ENCODE measurements at places on chromosomes 7 and 10.

GRCh38 chr10:123759501-123760031 is 93.4 kb downstream of the GPR26 start:
- H3K36me3 ChIP-seq = no peaks in the 10 kb centered on the region
- H3K4me3 ChIP-seq = no peak overlapping the region
- H3K4me1 ChIP-seq = peaks cover 9% of the 10 kb centered on the region
- H3K27me3 ChIP-seq = no peaks in the 10 kb centered on the region
- no peak for DNase-seq

DNA sequence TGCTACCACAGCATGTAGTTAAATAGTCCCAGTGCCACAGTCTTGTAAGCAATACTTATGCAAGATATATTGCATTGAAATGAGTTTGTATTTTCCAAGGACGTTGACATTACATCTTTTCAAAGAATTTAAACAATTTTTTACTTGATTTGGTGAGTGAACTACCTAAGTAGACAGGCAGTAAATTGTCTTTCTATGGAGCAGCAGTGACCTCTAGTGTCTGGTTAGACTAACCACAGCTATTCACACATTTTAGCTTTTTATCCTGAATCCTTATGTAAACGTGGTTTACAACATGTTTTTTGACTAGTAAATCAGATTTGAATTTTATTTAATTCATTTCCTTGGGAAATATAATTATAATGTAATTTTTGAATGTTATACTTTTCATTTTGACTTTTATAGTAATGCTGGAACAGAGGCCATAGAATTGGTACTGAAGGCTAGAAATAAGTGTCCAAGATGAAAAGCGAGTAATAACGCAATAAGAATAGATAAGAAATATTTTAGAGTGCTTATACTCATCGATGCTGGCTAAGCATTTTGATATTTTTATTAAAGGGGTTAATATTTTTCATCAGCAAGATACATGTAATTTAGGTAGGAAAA is 5.6 kb downstream of the LRRTM3 start:
- peaks cover 5% of the 10 kb centered on the region for H3K27me3 ChIP-seq
- H3K4me3 ChIP-seq = no peak overlapping the region
- peak; percentile 60 for DNase-seq
- H3K27ac ChIP-seq = no peak overlapping the region
- H3K36me3 ChIP-seq = no peaks in the 10 kb centered on the region

DNA sequence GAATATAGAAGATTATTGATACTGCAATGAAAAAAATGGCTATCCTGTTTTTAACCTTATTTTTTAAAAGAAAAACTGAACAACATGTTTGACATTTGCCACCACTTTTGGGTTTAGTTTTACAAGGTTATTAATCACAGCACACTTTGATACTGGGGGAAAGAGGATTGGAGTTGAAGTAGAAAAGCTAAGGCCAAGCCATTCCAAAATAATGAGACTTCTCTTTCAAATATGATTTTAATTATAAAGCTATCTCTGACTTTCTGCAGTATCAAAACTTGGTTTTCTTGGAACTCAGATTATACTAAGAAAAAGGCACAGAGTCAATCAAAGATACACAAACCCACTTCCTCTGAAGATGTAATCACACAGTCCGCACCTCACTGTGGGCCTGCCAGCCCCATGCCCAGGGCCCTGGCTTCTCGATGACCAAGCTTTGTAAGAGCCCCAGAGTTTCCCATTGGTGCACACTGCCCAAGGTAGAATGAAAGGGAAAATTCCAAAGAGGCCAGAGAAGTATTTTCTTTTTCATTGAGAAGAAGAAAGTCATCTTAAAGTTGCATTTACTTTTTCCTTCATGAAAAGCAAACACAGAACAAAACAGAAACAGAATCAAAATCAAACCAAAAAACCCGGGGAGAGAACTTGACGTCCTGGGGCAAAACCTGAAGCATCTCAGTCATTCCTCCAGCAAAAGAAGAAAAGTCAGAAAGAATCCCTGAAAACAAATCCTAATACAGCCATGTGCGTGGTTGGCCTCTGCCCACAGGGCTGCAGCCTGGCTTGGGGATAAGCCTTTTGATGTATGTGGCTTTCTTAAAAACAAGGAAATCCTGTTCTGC is 187.7 kb upstream of the KLF6 start:
- no peak overlapping the region for H3K4me3 ChIP-seq
- no peak for DNase-seq
- H3K27ac ChIP-seq = no peak overlapping the region
- no peaks in the 10 kb centered on the region for H3K27me3 ChIP-seq
- no peaks in the 10 kb centered on the region for H3K36me3 ChIP-seq

DNA sequence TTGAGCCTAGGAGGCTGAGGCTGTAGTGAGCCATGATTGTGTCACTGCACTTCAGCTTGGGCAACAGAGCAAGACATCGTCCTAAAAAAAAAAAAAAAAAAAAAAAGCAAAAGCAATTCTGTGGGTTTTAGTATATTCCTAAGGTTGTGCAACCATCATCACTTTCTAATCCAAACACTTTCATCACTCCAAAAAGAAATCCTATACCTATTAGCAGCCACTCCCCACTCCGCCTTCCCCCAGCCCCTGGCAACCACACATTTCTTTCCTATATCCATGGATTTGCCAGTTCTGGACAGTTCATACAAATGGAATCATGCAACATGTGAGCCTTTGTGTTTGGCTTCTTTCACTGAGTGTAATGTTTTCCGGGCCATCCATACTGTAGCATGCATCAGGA is 20.4 kb downstream of the ZAN start:
- H3K36me3 ChIP-seq = no peaks in the 10 kb centered on the region
- no peak for DNase-seq
- no peak overlapping the region for H3K4me3 ChIP-seq
- H3K27ac ChIP-seq = no peak overlapping the region

- H3K4me3 ChIP-seq = no peak overlapping the region
- H3K27ac ChIP-seq = no peak overlapping the region
- H3K27me3 ChIP-seq = no peaks in the 10 kb centered on the region
These were observed 1.0 kb downstream of the BUD31 start for GRCh38 chr7:99409806-99410205.

- no peak overlapping the region for H3K4me3 ChIP-seq
- no peaks in the 10 kb centered on the region for H3K36me3 ChIP-seq
- H3K4me1 ChIP-seq = no peaks in the 10 kb centered on the region
- H3K27ac ChIP-seq = no peak overlapping the region
- H3K27me3 ChIP-seq = no peaks in the 10 kb centered on the region
- DNase-seq = no peak
These were observed 10.1 kb upstream of the OPN4 start for GRCh38 chr10:86644152-86644793.

DNA sequence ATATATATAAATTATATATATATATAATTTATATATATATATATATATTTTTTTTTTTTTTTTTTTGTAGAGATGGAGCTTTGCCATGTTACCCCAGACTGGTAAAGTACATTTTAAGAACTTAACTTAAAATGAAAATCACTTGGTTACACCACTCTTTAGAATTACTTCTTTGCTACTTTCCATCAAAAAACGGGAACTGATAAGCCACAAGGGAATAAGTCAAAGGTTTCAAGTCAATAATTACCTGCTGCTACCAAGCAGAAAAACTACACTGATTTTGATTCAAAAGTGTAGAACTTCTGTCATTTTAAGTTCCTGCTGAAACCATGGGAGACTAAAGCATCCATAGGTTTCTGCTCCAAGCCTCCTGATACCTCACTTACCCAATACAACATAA is 12.2 kb downstream of the PPA1 start:
- no peak overlapping the region for H3K27ac ChIP-seq
- H3K27me3 ChIP-seq = no peaks in the 10 kb centered on the region
- H3K4me1 ChIP-seq = no peaks in the 10 kb centered on the region
- no peaks in the 10 kb centered on the region for H3K36me3 ChIP-seq

GRCh38 chr7:113371416-113372043 is 253.2 kb upstream of the SMIM30 start:
- H3K4me1 ChIP-seq = no peaks in the 10 kb centered on the region
- no peaks in the 10 kb centered on the region for H3K36me3 ChIP-seq

DNA sequence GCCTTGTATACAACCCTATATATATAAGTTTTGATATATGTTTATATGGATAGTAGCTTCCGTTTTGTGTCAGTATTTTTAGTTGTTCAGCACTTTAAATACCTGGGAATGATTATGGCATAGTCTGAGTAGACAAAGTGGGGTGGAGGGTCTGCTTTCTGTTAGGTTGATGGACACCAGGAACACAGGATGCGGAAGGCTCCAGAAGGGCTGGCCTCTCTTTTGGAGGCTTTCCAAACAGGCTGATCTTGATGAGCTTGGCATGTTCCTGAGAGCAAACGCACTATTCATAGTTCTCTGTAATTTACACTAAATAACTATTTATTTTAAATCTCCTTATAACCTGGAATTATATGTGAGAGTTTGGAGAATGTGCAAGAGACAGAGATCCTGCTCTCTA is 12.7 kb downstream of the AKR1E2 start:
- no peak for DNase-seq
- no peaks in the 10 kb centered on the region for H3K27me3 ChIP-seq
- no peaks in the 10 kb centered on the region for H3K36me3 ChIP-seq
- H3K4me1 ChIP-seq = no peaks in the 10 kb centered on the region

DNA sequence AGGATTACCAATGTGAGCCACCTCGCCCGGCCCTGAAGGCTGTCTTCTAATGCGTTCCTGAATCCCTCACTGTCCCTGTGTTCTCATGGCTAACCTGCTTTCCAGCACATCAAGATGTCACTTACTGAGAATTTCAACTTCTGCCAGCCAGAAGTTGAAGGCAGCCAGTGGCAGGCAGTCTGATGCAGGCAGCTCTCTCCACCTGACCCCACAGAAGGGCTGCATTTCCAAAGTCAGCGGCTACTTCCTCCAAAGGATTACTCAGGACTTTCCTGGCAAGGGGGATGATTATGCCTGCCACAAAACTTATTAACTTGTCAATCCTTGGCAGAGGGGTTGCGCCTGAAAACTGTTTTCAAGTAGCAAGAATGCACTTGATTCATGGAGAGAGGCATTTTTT is 1219.4 kb downstream of the TYW1 start:
- H3K4me3 ChIP-seq = no peak overlapping the region
- H3K36me3 ChIP-seq = no peaks in the 10 kb centered on the region

DNA sequence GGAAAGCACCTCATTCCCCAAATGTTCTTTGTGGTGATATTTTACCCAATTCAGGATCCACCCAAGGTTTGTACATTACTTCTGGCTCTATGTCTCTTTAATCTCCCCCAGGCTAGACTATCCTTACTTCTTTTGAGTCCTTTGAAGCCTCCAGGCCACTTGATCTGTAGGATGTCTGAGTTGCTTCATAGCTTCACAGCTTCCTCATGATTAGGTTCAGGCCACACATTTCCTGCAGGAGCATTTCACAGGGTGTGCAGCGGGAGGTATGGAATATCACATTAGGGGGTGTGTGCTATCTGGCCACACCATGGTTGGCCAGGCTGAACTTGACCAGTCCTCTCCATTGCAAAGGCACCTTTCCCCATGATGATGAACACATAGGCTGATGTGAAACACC is 18.7 kb downstream of the TSPAN15 start:
- H3K4me1 ChIP-seq = peaks cover 3% of the 10 kb centered on the region
- no peak overlapping the region for H3K4me3 ChIP-seq
- DNase-seq = no peak
- no peak overlapping the region for H3K27ac ChIP-seq
- no peaks in the 10 kb centered on the region for H3K36me3 ChIP-seq

DNA sequence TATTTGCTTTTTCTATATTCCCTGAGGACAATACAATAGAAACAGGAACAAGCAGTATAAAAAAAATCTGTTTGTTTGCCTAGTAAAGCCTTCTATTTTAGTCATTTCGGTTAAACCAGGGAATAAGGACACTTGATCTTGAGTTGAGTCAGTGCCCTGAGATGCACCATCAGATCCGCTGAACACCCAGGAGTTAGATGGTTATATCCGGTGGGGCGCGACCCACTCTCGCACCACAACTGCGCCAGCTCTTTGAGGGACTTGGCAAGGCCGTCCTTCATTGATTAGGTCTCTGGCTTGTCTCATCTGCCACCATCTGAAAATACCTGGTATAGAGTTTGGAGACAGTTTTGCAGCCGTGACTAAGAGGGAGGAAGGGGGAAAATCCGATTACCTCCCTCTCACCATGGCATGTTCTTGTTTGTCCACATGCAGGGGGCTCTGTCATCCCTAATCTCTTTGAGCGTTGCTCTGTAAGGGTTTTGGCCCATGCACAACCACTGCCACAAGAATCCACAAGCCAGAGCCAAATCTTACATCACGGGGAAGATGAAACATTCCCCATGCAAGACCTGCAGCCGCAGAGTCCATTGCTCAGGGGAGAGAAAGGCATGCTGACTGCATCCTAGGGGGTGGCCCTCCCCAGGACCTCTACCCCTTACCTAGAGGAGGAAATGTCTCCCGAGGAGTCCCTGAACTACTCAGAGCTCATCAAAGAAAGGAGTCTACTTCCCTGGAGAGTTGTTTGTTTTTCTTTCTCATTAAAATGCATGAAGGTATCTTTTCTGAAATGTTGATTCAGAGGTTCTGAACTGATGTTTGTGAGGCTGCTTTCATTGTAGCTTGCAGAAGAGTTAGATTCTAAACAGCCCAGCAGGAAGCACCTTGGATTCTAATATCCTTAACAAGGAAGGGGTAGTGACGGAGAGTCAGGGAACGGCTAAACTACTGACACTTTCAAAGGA is 101.6 kb upstream of the FAM171A1 start:
- H3K4me3 ChIP-seq = no peak overlapping the region
- H3K4me1 ChIP-seq = peaks cover 4% of the 10 kb centered on the region
- DNase-seq = peak; percentile 22
- H3K27me3 ChIP-seq = peaks cover 64% of the 10 kb centered on the region
- H3K36me3 ChIP-seq = no peaks in the 10 kb centered on the region
- no peak overlapping the region for H3K27ac ChIP-seq

- no peak overlapping the region for H3K27ac ChIP-seq
- no peaks in the 10 kb centered on the region for H3K4me1 ChIP-seq
- H3K27me3 ChIP-seq = no peaks in the 10 kb centered on the region
- H3K36me3 ChIP-seq = no peaks in the 10 kb centered on the region
- H3K4me3 ChIP-seq = no peak overlapping the region
These were observed 318.6 kb downstream of the PTEN start for GRCh38 chr10:88181902-88182600.

- no peak for DNase-seq
- H3K27me3 ChIP-seq = no peaks in the 10 kb centered on the region
- H3K4me1 ChIP-seq = no peaks in the 10 kb centered on the region
- H3K36me3 ChIP-seq = peaks cover 6% of the 10 kb centered on the region
- H3K27ac ChIP-seq = no peak overlapping the region
- H3K4me3 ChIP-seq = no peak overlapping the region
These were observed 266.0 kb downstream of the MAD1L1 start for GRCh38 chr7:1966631-1967200.

GRCh38 chr10:30075481-30075880 is 16.1 kb upstream of the JCAD start:
- no peaks in the 10 kb centered on the region for H3K27me3 ChIP-seq
- DNase-seq = no peak
- no peaks in the 10 kb centered on the region for H3K4me1 ChIP-seq
- no peak overlapping the region for H3K4me3 ChIP-seq
